Gastroesophageal sphincter (tissue), 4 donors: ENCODE measurements at places on chromosomes 2 and 18.

- no peak for ATAC-seq
Measured at GRCh38 chr18:35059280-35059927, 18.2 kb downstream of the MAPRE2 start.

DNA sequence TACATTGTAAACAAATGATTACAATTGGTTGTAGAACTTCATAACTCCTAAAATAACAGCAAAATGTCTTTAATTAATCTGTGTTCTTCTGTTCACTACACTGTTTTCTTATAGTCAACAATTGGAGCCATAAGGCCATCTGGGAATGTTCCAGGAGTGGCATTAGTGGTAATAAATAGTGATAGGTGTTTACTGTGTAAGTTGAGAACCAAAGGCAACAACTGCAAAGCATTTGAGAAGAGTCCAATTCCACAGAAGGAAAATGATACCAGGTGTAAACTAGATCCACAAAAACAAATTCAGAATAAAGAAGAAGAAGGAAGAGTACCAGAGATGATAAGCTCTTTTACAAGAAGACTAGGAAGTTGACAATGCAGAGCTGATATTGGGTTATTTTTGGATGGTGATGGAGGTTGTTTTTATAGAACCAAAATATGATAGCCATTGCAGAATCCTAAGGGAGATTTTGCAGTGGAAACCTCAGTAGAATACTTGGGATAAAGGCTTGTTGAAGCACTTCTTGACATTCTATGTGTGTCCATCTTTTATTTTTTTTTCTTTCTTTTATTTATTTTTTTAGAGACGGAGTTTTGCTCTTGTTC lies 52.9 kb downstream of the ANTXR1 start:
- ATAC-seq, result no peak

DNA sequence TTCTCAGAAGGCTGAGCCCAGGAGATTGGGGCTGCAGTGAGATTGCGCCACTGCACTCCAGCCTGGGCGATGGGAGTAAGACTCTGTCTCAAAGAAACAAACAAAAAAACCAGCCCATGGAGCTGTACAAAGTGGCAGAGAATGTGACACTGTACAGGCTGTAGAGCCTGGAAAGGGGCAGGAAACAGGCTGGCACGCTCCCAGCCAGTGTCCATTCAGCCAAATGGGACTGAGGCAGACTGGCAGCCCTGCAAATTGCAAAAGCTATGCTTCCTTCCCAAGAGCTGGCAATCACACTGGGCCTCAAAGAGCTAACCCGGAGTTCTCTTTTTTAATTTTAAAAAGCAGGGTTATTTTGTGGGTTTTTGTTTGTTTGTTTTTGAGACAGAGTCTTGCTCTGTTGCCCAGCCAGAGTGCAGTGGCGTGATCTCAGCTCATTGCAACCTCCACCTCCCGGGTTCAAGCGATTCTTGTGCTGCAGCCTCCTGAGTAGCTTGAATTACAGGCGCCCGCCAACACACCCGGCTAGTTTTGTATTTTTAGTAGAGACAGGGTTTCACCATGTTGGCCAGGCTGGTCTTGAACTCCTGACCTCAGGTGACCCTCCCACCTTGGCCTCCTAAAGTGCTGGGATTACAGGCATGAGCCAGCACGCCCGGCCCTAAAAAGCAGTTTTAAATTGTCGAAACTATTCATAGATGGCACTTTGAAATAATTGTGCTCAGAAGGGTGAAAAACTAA lies 42.8 kb downstream of the SCRN3 start:
- peak; percentile 41 for ATAC-seq

GRCh38 chr2:110805894-110806452 lies 73.6 kb downstream of the ACOXL start:
- no peak for ATAC-seq

DNA sequence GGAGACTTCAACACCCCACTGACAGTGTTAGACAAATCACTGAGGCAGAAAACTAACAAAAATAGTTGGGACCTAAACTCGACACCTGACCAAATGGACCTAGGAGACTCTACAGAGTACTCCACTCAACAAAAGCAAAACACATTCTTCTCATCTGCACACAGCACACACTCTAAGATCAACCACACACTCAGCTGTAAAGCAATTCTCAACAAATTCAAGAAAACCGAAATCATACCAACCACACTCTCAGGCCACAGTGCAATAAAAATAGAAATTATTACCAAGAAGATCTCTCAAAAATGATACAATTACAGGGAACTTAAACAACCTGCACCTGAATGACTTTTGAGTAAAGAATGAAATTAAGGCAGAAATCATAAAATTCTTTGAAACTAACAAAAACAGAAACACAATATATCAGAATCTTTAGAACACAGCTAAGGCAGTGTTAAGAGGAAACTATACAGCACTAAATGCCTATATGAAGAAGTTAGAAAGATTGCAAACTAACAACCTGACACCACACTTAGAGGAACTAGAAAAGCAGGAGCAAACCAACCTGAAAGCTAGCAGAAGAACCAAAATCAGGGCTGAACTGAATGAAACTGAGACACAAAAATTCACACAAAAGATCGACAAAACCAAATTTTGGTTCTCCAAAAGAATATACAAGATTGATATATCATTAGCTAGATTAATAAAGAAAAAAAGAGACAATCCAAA lies 46.3 kb downstream of the RTTN start:
- ATAC-seq, result no peak
